Astrocyte of the hippocampus (primary cell): ENCODE measurements at places on chromosomes 5 and 9.
A peak's percentile ranks its signal among the peaks of the same experiment; 100 is the strongest.

- DNase-seq: peak; percentile 11
These were observed 561.8 kb downstream of the CETN3 start for GRCh38 chr5:89847743-89848142.

DNA sequence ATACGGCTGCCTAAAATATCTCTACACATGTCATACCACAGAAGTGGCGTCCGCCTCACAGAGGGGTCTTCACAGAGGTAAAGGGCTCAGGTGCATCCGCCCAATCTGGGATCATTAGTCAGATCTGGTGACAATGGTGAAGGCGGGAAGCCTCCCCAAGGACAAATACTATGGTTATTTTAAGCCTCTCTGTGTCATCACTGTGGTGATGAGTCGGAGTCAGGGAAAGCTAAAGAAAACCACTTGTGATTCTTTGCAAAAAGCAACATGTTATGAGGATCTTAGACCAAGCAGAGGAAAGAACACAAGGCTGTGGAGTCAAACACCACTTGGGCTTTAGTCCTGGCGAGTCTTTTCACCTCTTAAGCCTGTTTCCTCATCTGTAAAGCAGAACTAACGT, 190.4 kb downstream of the DRD1 start:
- no peak for DNase-seq

- no peak for DNase-seq
These were observed 125.4 kb upstream of the LMX1B start for GRCh38 chr9:126488310-126488709.

DNA sequence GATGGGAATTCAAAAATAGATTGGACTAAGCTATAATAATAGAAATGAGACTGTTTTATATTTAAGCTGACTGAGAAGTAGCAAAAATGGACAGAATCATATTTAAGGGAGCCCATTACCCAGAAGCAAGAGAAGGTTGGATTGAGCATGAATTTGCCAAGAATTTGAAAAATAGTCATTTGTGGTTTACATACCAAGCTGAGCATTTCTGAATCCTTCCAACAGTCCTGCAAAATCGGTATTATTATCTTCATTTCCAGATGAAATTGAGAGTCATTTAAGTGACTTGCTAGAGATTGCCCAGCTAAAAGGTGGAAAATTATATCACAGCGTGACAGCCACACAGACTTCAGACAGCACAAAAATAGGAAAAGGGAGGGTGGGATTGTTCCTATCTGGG, 48.4 kb downstream of the TNFSF15 start:
- peak; percentile 20 for DNase-seq

- no peak for DNase-seq
These were observed 13.1 kb upstream of the ANXA1 start for GRCh38 chr9:73138516-73138915.

GRCh38 chr5:124952566-124952965, 206.1 kb upstream of the ZNF608 start:
- no peak for DNase-seq

GRCh38 chr5:41356786-41357185, 143.5 kb upstream of the C6 start:
- DNase-seq: no peak

GRCh38 chr5:74888117-74888516, 21.9 kb upstream of the FAM169A start:
- DNase-seq: no peak

- DNase-seq: no peak
These were observed 12.8 kb upstream of the TLR4 start for GRCh38 chr9:117691367-117691766.

DNA sequence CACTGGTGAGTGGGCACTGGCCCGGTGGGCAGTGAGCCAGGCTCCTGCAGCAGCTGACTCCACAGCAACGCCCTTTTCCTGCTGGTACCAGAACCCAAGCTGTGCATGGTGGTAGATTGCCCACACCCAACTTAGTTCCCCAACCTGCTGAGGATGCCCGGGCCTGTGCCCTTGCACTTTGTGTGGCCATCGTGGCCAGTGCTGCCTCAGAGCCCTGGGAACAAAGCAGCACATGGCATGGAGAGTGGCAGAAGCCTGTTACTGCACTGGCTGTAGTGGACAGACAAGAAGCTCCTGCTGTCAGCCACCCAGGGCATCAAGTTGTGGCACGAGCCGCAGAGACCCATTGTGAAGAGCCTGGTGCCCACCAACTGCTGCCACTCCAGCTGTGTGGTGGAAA, 612.9 kb downstream of the DNAH5 start:
- no peak for DNase-seq

- peak; percentile 84 for DNase-seq
These were observed 35.0 kb downstream of the NACC2 start for GRCh38 chr9:136059851-136060670.

- DNase-seq: no peak
These were observed 347.8 kb downstream of the EFNA5 start for GRCh38 chr5:107322936-107323335.
